Mesothelial cell of epicardium (in vitro differentiated cells): ENCODE measurements at places on chromosomes 7 and 10.

- DNase-seq: no peak
These were observed 27.2 kb downstream of the ADK start for GRCh38 chr10:74178042-74178791.

GRCh38 chr7:80740778-80741545 lies 102.5 kb downstream of the CD36 start:
- DNase-seq: no peak

GRCh38 chr10:117631276-117632145 lies 89.0 kb downstream of the EMX2 start:
- no peak for DNase-seq

DNA sequence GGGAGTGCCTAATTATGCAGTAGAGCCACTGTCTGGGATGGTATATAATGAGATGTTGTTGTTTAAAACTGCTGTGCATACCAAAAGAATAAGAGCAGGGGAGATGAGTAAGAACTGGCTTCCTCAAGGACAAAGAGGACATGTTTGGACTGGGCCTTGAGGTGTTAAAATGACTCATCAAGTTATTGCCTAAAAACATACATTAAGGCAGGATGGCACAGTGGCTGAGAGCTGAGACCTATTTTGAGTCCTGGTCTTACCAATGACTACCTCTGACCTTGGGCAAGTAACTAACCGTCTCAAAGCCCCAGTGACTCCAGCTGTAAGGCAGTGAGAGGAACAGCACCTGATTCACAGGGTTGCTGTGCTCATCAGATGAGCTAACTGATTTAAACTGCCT lies 71.1 kb downstream of the CFAP58 start:
- DNase-seq: no peak

- DNase-seq: no peak
These were observed 294.6 kb downstream of the RNLS start for GRCh38 chr10:88288320-88289059.
